ENCODE measurements at places on chromosomes 3 and 15.

- DNase-seq, result peak; percentile 24
Measured at GRCh38 chr15:72532991-72533601, 59.0 kb downstream of the ARIH1 start.

- DNase-seq, result no peak
Measured at GRCh38 chr3:14460342-14461005, 58.1 kb downstream of the SLC6A6 start.

DNA sequence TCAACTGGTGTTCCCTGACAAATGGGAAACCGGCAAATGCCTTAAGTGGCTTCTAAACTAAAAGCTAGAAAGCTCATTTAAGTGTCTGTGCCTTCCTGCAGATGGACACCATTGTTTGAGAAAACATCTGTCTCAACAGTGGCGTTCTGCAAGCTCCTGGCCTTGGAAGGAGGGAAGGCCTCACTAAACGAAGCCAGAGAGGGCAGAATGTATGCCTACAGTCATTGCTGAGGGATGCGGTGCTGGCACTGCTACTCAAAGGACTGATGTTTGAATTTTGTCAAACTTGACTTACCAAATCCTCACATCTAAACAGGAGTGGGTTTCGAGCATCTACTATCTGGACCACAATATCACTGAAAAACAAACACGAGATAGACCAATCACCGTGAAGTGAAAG lies 12.2 kb downstream of the LSG1 start:
- no peak for DNase-seq

GRCh38 chr3:44093531-44093930 lies 148.2 kb upstream of the TOPAZ1 start:
- DNase-seq, result no peak

DNA sequence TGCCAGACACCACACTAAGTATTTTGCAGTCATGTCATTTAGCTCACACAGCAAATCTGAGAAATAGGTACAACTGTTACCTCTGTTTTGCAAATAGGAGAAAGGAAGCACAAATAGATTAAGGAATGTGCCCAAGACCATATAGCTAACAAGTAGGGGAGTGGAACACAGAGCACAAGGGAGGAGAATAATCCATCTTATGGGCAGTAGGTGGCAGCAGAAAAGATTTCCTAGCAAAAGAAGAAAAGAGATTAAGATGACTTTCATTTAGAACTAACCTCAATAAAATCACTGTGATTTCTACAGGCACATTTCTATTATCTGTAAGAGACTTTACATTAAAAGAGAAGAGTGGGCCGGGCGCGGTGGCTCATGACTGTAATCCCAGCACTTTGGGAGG lies 49.1 kb downstream of the NR1I2 start:
- DNase-seq, result no peak

GRCh38 chr15:60573936-60574335 lies 95.0 kb upstream of the ICE2 start:
- no peak for DNase-seq

DNA sequence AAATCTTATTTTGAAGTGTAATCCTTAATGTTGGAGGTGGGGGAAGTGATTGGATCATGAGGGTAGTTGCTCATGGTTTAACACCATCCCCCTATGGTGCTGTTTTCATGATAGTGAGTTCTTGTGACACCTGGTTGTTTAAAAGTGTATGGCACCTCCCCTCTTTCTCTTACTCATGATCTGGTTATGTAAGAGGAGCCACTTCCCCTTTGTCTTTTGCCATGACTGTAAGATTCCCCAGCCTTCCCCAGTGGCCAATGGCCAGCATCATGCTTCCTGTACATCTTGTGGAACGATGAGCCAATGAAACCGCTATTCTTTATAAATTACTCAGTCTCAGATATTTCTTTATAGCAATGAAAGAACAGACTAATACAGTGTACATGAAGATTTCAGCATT lies 39.8 kb upstream of the GMNC start:
- no peak for DNase-seq

GRCh38 chr15:76309601-76310330 lies 1.5 kb downstream of the ETFA start:
- DNase-seq, result no peak

DNA sequence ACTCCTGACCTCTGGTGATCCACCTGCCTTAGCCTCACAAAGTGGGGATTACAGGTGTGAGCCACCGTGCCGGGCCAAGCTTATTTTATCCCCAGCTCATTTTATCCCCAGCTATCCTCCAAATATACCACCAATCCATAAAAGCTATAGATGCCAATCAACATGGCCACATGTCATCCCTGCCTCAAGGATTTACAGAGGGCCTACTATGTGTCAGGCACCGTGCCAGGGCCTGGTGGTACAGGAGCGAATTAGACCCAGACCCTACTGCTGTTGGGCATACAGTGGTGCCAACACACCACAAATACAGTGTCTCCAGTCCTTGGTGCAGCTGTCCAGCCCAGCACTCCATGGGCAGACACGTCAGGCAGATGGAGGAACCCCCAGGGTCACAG lies 73.4 kb downstream of the SCN5A start:
- no peak for DNase-seq

GRCh38 chr3:177338697-177339219 lies 141.5 kb upstream of the TBL1XR1 start:
- no peak for DNase-seq

GRCh38 chr15:44584162-44584749 lies 47.3 kb downstream of the EIF3J start:
- peak; percentile 41 for DNase-seq

- no peak for DNase-seq
Measured at GRCh38 chr3:72405943-72406566, 442.2 kb downstream of the SHQ1 start.

DNA sequence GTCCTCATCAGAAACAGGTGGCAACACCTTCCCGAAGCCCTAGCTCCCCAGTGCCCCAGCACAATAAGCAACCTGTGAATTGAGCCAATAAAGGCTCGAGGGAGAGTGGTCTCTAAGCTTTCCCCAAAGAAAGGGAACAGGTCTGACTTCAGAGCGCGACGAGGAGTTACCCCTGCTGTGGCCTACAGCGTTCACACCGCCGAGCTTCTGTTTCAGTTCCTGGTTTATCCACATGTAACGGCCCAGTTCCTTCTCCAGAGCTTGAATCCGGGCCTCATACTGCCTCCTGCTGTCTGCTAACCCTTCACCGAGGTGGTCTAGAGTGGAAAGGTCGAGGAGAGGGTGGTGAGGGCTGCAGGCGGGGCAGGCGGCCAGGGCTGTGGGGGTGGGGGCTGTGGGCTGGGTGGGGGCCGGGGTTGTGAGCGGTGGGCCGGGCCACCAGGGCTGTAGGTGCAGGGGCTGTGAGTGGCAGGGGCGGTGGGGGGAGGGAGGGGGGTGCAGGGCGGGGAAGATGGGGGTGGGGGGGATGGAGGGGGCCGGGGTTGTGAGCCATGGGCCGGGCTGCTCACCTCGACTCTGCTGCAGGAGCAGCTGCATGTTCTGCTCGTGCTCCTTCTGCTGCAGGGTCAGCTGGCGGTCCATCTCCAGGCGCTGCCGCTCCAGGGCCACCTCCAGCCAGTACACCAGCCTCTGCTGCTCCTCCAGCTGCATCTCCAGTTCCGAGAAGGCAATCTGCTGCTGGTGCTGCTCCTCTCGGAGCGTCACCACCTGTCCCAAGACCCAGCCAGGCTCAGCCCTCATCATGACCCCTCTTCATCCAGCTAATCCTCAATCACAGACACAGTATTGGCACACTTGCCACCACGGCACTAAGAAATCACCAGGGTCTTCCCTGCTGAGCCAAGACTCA lies 26.2 kb downstream of the KIF7 start:
- no peak for DNase-seq

GRCh38 chr3:126743350-126743749 lies 39.3 kb downstream of the CHCHD6 start:
- DNase-seq, result no peak

GRCh38 chr3:78792212-78792611 lies 975.6 kb downstream of the ROBO1 start:
- no peak for DNase-seq

Data from endothelial cell (in vitro differentiated cells).